Endothelial cell of umbilical vein (primary cell): ENCODE measurements at places on chromosomes 12 and 14.

DNA sequence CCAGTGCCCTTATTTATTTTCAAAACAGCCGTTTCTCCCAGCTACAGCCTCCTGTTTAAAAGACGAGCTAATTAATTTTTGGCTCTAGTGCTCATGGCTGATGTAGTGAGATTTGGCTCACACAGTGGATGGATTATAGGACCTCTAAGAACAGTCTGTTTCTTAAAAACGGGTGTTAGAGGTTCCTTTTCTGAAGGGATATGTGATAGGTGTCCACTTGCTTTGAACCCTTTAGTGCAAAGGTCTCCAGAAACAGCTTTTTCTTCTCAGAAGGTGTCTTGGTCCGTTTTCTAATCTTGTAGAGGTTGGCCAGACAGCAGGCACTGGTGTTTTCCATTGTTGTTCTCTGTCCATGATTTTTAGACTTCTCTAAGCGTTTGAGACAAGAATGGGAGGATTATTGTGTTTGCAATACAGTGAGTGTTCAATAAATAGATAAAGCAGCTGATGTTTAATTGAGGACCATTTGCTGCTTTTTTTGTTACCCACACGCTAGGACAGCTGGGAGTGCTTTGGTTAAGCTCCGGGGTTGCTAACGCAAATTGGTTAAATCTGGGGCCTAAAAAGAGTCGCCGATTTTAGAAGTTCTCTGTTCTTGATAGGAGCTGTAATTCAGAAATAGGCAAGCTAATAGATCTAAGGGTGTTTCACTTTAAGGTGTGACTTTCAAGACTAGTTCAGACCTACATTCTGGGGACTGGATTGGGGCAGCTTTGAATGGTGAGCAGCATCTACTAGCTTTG, 1.0 kb downstream of the BORCS5 start:
- H3K4me3 ChIP-seq = peak overlapping the region; percentile 89
- peak overlapping the region; percentile 71 for H3K27ac ChIP-seq
- peak; percentile 71 for DNase-seq
- no peaks in the 10 kb centered on the region for H3K27me3 ChIP-seq

GRCh38 chr14:97866195-97866594, 1069.0 kb downstream of the VRK1 start:
- H3K27me3 ChIP-seq = no peaks in the 10 kb centered on the region
- H3K27ac ChIP-seq = no peak overlapping the region
- H3K4me1 ChIP-seq = no peaks in the 10 kb centered on the region
- DNase-seq = no peak
- H3K4me3 ChIP-seq = no peak overlapping the region

- H3K4me1 ChIP-seq = peaks cover 19% of the 10 kb centered on the region
- DNase-seq = no peak
- no peak overlapping the region for H3K4me3 ChIP-seq
Observed at GRCh38 chr12:122020795-122021192, 890 bp upstream of the BCL7A start.

GRCh38 chr12:6074427-6074826, 50.0 kb downstream of the VWF start:
- H3K27me3 ChIP-seq = no peaks in the 10 kb centered on the region
- H3K4me1 ChIP-seq = peaks cover 88% of the 10 kb centered on the region
- peak overlapping the region; percentile 80 for H3K27ac ChIP-seq
- H3K4me3 ChIP-seq = no peak overlapping the region
- no peak for DNase-seq
- peaks cover 68% of the 10 kb centered on the region for H3K36me3 ChIP-seq

- no peak overlapping the region for H3K27ac ChIP-seq
- no peaks in the 10 kb centered on the region for H3K36me3 ChIP-seq
- H3K27me3 ChIP-seq = peaks cover 23% of the 10 kb centered on the region
- DNase-seq = no peak
- H3K4me1 ChIP-seq = no peaks in the 10 kb centered on the region
Observed at GRCh38 chr12:47413806-47414205, 292.0 kb downstream of the RPAP3 start.

DNA sequence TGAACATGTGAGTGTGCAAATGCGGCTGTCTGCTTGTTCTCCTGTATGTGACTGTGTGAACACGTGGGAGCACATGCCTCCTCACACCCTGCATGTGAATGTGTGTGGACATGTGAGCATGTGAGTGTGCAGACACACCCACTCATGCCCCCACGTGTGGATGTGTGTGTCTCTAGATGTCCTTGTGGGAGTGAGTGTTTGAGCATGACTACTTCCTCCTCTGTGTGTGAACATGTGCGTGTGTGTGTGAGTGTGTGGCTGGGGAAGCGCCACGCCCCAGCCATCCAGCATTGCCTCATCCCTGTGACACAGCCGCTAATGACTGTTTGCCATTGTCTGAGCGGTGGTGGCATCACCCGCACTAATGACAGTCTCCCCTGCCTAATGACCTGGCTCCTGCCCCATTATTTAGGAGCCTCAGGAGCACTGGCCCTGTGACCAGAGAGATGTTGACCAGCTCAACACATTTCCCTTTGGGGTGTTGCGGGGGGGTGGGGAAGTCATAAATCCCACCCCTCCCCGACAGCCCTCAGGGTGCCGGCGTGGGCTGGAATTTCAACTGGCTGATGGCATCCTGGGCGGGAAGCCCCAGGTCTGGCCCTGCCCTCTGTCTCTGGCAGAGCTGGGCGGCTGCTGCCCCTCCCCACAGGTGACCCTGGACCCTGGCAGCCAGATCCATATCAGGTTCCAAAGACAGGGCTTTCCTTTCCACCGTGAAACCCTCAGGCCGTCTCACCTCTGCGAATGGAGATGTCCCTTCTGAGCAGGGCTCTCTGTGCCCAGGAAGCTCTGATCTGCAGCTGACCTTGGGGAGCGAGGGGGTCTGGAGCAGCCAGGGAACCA, 11.5 kb upstream of the KRT80 start:
- no peaks in the 10 kb centered on the region for H3K27me3 ChIP-seq

DNA sequence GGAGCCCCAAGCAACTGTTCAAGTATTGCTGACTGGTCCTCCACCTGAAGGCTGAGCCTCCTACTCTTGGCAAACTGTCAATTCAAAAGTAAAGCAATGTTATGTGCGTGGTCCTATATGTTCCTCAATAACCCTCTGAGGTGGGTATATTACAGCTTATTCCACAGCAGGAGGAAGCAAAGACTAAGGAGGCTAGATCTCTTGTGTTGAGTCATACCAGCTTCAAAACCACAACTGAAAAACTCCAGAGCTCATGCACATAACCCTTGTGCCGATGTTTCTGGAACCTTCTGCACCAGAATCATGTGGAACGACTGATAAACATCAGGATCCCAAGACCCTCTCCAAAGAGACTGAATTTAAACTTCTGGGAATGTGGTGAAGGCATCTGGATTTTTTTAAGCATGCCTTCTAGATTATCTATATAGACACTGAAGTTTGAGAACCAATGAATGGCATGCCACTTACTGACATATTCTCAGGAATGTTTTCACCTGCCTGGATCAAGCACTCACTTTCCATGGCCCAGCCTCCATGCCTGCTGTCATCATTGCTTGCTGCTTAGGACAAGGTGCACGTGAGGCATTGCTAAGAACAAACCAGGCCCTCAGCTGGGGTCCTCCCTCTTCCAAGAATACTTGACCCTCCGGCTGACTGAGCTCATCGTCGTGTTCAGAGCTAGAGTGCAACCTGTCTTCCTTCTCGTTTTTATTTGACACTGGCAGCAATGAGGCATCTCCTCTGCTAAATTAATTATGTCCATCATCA, 194.7 kb downstream of the BCL11B start:
- no peak overlapping the region for H3K4me3 ChIP-seq
- H3K27ac ChIP-seq = no peak overlapping the region
- no peaks in the 10 kb centered on the region for H3K4me1 ChIP-seq
- no peak for DNase-seq
- H3K36me3 ChIP-seq = no peaks in the 10 kb centered on the region

GRCh38 chr14:77985211-77985615, 185.0 kb upstream of the NRXN3 start:
- no peaks in the 10 kb centered on the region for H3K4me1 ChIP-seq
- no peak overlapping the region for H3K4me3 ChIP-seq
- DNase-seq = no peak
- no peak overlapping the region for H3K27ac ChIP-seq
- H3K36me3 ChIP-seq = no peaks in the 10 kb centered on the region

- no peak overlapping the region for H3K4me3 ChIP-seq
- H3K36me3 ChIP-seq = peaks cover 49% of the 10 kb centered on the region
- no peak overlapping the region for H3K27ac ChIP-seq
- peaks cover 13% of the 10 kb centered on the region for H3K4me1 ChIP-seq
Observed at GRCh38 chr12:108797677-108798076, 59.7 kb downstream of the SSH1 start.

DNA sequence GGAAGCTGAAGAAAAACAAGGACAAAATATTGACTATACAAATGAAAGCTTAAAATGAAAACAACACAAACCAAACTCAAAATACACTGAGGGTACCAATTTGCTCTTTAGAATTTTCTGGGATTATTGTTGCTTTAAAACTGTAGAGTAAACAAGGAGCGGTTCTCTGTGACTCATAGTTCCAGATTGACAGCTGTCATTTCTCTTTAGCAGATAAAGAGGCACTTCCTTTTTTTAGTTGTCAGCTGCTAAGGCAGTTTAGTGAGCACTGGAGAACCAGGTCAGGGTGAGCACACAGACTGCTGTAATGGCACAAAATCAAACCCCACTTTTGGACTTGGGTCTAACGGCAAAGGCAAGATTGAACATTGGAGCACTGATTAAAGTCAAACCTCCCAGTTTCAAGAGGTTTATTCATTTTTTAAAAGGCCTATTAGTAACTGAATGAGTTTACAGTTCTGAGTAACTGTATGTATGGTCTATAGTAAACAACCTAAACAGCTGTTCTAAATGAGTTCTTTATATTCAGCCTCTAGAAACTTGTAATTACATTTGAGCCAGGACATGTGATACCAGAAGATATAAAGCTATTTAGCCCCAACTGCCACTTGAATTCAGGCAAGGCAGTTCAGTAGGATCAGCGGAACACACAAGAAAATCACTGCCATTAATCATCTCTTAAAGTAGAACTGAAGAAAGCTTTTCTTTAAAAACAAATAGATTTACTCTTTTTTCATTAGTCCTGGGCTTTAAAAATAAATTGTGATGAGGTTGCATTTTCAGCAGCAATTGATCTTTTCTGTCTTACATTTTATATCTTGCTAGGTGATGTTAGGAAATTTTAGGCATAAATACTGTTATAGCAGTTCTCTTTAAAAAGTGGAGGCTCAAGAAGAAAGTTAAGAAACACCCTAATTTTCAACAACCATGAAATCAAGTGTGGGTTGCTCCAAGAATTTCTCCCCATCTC, 71.7 kb upstream of the PRICKLE1 start:
- H3K4me1 ChIP-seq = no peaks in the 10 kb centered on the region
- no peak for DNase-seq
- H3K27me3 ChIP-seq = no peaks in the 10 kb centered on the region

- H3K4me1 ChIP-seq = no peaks in the 10 kb centered on the region
- peaks cover 15% of the 10 kb centered on the region for H3K36me3 ChIP-seq
- H3K27ac ChIP-seq = no peak overlapping the region
Observed at GRCh38 chr12:130879781-130880389, 8.0 kb downstream of the RAN start.

DNA sequence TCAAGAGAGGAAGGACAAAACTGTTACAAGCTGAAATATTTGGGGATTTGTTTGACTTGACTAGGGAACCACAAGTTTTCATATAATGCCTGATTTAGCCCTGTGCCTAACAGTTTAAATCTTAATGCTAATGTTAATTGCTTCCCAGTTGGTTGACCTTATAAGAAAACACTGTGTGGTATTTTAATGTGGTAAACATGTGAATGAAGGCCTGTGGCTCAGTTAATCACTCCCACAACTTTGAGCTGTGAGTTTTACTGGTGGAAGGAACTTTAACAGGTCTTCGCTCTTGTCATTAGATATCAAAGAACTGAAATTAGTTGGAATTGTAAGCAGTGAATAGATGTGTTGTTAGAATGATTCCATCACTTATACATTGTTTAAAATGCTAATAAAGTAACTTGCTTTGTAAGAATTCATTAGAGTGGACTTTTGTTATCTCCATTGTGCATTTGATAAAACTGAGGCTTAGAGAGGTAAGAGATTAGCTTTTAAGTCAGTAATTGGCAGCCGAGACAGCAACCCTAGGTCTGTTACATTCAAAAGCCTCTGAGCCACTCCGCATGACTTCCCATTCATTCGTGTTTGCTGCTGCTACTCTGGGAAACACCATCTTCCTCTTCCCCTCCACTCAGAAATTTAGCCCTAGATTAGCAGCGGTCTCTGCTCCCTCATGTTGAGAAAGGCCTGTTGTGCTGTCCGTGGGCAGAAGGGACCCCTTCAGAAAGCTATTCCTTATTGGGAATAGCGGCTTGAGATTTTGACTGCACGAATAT, 1.0 kb upstream of the TBK1 start:
- no peak overlapping the region for H3K27ac ChIP-seq
- peak overlapping the region; percentile 100 for H3K4me3 ChIP-seq
- H3K27me3 ChIP-seq = no peaks in the 10 kb centered on the region

- H3K36me3 ChIP-seq = no peaks in the 10 kb centered on the region
- no peak overlapping the region for H3K4me3 ChIP-seq
- H3K4me1 ChIP-seq = no peaks in the 10 kb centered on the region
- H3K27ac ChIP-seq = no peak overlapping the region
Observed at GRCh38 chr14:25108959-25109358, 59.0 kb upstream of the STXBP6 start.
